ENCODE measurements at places on chromosomes 11 and 22.

GRCh38 chr11:121478226-121478894 lies 25.6 kb upstream of the SORL1-AS1 start:
- DNase-seq = no peak

- DNase-seq = no peak
Observed at GRCh38 chr11:124339396-124340141, 19.6 kb upstream of the OR8D2 start.

- DNase-seq = no peak
Observed at GRCh38 chr11:73406131-73406530, 29.9 kb downstream of the RELT start.

GRCh38 chr22:20890975-20891374 lies 26.2 kb upstream of the CRKL start:
- DNase-seq = no peak

DNA sequence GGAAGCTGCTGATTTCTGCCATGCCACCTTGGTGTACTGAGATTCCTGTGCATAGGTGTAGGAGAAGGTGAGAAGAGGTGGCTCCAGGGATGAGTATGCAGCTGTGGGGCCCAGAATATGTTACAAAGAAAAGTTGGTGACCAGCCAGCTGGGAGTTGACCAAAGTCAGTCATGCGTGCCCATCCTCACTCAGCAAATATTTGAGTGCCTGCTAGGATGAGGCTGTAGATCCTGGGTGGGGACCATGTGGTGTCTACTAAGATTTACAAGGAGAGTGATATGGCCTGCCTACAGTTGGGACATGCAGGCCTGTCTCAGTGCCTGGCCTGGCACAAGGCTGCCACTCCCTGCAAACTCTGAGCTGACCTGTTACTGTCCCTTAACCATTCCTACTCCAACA lies 19.4 kb downstream of the RNF185 start:
- DNase-seq = no peak

GRCh38 chr11:72231396-72232259 lies 7.1 kb downstream of the INPPL1 start:
- DNase-seq = no peak

GRCh38 chr11:112318661-112319060 lies 58.0 kb upstream of the PLET1 start:
- DNase-seq = no peak

Data from Kasumi-1 (cell line).